ENCODE measurements at places on chromosomes 2 and 18.

GRCh38 chr2:31606509-31606908 lies 25.8 kb upstream of the SRD5A2 start:
- DNase-seq = peak; percentile 9

DNA sequence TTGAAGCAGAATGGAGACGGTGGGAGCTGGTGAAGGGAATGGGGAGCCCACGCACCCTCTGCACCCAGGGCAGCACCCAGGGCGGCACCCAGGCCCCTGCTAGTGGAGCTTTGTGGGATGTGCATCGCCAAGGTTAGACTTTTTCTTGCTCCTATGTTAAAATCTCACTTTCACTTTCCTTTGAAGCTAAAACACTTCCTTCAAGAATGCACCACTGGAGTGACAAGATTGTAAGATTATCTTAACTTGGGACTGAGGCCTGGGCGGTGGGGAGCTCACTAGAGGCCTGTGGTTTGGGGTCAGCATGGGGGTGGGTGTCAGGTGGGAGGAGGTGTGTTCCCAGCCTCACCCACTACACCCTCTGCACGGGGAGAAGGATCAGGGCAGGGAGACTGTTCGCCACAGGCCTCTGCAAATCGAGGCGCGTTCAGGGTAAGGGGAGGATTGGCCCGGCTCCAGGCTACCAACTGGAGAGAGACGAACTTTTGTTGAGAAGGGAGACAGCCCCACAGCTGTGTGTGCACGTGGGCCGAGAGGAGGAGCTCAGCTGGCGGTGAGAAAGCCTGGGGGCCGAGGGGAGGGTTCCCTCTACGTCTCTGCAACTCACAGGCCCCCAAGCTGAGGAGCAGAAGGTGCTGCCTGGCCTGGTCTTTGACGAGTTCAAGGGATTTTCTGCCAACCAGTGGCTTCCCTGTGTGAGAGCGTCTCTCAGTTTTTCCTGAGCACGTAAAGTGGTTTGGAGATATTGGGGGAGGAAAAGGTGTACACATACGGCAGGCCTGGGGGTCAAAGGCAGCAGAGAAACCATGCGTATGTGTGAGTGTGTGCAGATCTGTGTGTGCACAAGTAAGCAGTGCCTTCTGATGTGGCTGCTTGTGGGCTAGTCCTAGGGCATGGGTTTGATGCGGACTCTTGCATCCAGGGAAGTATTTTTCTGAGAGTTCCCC lies 147.7 kb downstream of the KLHL29 start:
- DNase-seq = no peak

- peak; percentile 57 for DNase-seq
These were observed 189.0 kb downstream of the RPIA start for GRCh38 chr2:88880441-88880953.

DNA sequence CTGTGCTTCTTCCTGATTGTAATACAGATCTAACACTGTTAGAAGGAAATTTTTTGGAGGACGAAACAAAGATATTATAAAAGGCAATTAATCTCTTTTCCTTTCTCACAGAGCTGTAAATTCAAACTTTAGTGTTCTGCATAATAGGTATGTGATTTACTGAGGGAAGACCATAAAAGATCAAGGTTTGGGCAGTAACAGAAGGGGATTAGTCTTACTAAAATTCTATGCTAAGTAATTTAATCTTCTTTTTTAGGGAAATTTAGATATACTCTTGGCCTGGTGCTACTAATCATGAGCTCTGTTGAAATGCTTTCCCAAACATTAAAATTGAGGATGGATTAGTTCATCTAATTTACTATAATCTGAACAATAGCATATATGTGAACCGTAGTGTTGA lies 8.8 kb upstream of the QPCT start:
- no peak for DNase-seq

GRCh38 chr2:241412144-241412543 lies 56.1 kb downstream of the FARP2 start:
- peak; percentile 90 for DNase-seq

GRCh38 chr2:119220720-119221301 lies 2.8 kb upstream of the STEAP3 start:
- DNase-seq = no peak

DNA sequence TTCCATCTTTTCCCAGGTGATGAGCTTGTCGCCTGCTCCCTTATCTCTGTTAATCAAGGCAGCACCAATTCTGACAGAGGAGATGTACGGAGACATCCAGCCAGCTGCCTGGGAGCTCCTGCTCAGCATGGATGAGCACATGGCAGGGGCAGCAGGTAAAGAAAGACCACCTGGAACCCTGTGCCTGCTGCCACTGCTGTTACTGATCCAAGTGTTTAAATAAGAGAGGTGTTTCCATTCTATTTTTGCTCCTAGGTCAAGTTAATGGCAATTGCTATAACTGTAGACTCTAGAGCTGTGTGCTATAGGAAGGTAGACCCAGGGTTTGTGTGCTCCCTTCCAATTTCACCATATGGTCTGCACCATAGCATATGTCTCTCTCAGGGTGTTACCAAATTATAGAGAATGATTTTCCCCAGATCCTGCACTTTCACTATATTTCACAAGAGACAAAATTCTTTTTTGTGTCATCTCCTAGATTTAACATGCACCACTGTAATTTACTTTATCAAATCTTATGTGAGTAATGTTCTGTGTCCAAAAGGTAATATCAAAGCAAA lies 88.6 kb upstream of the RPE start:
- no peak for DNase-seq

All from fibroblast of mammary gland (primary cell).